Urothelium cell line (cell line): ENCODE measurements at places on chromosomes 1 and 21.

DNA sequence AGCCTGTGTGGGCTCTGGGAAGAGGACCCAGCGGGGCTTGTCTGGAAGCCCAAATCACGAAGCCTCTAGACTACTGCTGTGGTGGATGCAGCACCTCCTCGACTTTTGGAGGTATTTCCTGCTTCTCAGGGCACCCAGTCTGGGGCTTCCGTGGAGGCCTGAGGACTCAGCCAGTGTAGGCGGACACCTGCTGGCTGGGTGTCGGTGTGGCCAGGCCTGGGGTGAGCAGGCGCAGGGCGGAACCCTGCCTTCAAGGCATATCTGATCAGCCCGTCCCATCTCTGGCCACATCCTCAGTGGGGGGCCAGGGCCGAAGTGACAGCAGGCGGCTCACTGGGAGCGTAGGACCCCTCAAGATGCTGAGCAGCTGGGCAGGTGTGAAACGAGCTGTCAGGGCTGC, 6.9 kb downstream of the PLCH2 start:
- DNase-seq: no peak

DNA sequence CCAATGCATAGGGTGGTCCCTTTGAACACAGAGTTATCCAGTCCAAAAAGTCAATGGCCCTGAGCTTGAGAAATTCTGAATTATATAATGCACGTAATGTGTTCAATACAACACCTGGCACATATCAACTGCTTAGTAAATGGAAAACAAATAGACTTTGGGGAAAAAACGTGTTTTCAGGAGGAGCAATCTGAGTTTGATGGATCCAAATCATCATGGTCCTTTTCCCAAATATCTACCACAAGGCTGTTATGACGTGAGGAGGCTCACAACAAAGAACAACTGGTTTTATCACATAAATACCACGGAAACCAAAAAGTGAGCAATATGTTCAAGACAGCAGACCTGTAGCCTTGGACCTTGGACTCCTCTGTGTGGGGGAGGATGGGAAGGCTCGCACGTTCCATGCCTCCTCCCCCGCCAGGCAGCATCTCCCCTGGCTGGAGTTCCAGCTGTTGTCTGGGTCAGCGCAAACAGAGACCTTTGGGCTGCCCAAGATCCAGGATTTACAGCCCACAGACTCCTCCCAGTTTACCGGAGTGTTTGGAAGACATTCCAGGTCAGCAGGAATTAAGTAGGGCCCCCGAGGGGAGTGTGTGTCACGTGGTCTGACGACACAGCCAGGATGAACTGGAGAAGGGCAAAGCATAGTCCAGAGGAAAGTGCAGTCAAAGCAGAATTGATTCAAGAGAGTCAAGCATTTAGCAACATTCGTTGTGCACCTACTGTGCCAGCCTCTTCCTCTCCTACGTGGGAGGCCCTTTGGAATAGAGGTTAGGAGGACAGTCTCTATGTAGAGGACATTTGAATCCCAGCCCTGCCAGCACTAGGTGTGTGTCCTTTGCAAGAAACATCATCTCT, 32.2 kb upstream of the MED18 start:
- peak; percentile 45 for DNase-seq

DNA sequence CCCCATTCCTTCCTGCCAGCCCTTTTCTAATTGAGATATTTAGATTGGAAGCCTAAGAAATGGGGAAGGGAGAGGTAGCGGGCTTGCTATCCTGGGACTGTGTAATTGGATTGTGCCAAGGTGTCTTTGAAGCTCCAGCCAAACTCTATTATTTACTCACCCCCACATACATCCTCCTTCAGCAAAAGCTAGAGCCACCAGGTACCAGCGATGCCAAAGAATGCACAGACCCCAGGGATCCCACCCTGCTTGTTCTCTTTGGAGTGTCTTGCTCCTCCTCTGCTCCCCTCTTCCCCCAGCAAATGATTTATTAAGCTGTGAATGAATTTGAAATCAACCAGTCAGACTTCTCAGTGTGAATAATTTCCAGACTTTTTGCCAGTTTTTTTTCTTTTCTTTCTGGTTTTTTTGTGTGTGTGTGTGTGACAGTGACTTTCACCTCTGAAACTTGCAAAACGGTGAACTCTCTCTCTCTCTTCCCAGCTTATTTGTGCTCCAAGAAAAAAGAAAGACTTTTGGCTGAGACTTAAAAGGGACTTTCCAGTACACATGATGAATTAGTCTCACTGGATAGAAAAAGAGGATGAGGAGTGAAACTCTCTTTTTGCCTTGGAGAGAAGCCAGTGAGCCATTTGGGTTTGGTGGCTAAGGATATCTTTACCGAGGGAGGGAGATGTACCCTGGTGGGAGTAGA, 1.8 kb downstream of the VASH2 start:
- DNase-seq: no peak

- DNase-seq: no peak
These were observed 664 bp downstream of the FAM89A start for GRCh38 chr1:231039161-231040018.

GRCh38 chr1:226404063-226404903, 3.6 kb downstream of the PARP1 start:
- no peak for DNase-seq

DNA sequence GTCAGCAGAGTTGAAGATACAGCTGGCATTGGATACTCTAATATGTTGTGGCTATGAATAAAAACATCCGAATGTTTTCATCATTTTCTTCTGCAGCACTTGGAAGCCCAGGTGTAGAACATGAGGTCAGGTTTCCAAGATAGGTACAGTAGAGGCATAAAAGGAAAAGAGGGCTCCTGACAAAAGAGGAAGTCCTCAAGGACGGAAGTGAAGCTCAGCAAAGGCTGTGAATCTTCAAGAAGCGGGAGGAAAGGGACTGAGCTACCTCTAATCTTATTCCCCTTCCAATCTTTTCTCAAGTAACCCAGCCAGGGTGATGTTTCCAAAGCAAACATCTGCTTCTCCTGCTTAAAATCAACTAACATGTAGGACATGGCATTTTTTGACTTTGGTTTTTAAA, 4.4 kb upstream of the PIK3C2B start:
- no peak for DNase-seq

DNA sequence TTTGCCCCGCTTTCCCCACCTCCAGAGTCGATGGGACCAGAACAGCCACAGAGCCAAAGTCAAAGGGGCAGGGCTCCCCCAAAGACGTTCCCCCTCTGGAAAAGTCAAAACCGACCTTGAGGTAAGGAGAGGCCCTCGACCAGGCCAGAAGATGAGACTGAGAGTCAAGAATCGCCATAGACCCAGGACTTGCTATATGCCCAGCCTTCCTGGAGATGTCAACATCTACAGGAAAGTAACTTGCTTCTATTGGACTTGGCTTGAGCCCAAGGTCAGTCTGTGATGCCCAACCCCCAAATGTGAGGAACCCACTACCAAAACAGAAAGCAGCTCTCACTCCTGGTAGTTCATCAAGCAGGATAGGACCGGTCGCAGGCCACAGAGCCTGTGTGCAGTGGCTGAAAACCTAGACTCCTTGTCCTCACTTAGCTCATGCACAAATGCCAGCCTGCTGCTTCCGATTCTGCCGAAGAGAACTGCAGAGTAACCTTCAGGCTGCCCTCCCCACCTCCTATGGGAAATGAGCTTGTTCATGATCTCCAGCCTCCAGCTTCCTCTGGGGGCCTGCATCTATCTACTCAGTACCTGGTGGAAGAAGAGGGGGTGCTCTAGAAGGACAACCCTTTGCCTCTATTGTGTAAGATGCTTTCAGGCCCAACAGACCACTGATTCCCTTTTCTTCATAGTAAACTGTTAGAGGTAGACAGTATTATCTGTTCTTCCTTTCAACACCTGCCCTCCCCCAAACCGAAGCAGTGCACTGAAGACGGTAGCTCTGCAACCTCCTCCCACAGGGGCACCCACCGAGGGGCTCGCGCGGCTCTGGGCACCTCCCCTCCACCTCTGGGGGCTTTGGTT, 1.4 kb downstream of the ACOT7 start:
- DNase-seq: no peak

- DNase-seq: no peak
These were observed 5.5 kb downstream of the ETS2 start for GRCh38 chr21:38811257-38811656.

- no peak for DNase-seq
These were observed 51.2 kb downstream of the EXO1 start for GRCh38 chr1:241899210-241899609.

DNA sequence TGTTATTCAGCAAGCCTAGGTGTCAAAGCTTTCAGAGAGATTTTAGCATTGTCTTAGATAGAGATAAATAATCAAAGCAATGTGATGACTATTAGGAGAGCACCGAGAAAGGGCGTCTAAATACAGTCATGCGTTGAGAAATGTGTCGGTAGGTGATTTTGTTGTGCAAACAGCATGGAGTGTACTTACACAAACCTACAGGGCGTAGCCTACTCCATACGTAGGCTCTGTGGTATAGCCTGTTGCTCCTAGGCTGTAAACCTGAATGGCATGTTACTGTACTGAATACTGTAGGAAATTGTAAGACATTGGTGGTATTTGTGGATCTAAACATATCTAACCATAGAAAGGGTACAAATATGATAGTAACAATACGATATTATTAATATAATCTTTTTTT, 31.8 kb downstream of the KIF1B start:
- no peak for DNase-seq

DNA sequence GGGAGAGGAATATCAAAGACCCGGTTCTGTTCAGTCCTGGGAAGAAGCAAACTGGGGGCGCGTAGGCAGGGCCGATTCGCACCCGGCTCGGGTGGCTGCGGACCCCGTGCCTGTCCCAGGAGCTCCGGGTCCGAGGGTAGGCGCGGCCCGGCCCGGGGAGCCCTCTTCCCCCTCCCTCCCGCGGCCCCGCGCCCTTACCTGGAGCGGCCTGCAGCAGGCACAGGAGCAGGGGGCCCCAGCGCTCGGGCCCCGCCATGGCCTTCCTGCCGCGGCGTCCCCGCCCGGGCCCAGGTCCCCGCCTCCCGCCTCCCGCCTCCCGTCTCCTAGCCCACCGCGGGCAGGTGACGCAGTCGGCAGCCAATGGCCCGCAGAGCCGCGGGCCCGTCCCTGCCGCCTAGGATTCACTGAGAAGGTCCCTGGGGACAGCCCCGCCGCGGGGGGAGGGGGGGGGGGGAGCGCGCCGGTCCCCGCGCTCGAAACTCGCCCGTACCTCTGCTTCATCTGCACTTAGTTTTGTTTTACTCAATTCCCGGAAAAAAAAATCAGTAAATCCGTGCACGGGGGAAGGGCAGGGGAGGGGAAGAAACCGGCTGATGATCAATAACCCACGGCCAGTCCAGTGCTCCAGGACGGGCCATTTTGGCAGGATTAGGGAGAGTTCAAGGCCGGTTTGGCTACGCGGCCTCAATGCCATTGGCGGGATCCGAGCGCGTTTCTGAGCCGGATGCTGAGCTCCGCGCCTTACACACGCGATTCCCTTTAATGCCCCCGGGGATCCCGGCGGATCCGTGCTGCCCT, at the start of gene IFNLR1:
IFNLR1 (minus strand) TSS at position 297 of the 798 bp plus-strand sequence; CDS start at position 256, 41 bp downstream.
- DNase-seq: peak; percentile 78

DNA sequence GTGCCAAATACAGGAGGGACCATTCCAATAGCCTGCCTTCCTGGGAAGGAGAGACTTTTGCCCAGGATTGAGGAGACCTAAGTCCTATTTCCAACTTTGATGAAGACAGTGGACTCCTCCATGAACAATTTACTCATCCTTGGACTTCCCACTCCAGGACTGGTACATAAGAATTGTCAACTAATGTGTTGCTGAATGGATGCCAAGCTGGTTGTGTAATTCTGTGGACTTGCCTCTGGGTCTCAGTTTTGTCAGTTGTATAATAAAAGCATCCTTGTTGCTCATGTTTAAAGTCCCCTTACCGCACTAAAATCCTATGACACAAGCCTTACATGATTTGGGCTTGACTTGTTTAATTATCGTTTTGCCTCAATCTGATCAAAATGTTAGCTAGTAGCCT, 13.2 kb upstream of the ZP4 start:
- DNase-seq: no peak

- DNase-seq: peak; percentile 78
These were observed 13.3 kb downstream of the POLR3GL start for GRCh38 chr1:145977486-145978470.

- no peak for DNase-seq
These were observed 80.5 kb upstream of the TTC39A start for GRCh38 chr1:51410568-51411460.

- DNase-seq: no peak
These were observed 64.8 kb downstream of the WARS2 start for GRCh38 chr1:119075614-119076013.

DNA sequence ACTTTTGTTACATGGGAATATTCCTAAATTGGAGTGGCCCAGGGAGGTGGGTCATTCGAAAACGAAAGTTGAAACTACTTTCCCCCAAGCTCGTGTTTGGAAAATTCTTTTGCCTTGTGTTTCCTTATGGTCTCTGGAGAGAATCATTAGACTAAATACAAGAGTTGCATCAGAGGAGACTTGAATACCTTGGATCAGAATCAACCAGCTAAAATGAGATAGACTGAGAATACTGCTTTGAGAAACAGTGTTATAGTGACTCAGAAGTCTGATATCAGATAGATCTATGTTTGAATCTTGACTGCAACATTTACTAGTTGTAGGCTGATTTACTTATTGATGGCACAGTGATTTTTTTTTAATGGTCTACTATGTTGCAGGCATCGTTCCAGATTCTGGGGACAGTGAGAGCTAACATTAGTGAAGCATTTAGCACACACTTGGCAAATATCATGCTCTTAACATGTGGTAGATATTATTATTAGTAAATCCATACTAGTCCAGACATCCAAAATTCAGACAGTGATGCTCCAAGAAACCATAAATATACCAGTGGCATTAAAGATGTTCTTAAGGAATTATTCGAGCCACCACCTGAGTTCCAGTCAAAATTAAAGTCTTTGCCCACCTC, 12.9 kb upstream of the ACTN2 start:
- no peak for DNase-seq

DNA sequence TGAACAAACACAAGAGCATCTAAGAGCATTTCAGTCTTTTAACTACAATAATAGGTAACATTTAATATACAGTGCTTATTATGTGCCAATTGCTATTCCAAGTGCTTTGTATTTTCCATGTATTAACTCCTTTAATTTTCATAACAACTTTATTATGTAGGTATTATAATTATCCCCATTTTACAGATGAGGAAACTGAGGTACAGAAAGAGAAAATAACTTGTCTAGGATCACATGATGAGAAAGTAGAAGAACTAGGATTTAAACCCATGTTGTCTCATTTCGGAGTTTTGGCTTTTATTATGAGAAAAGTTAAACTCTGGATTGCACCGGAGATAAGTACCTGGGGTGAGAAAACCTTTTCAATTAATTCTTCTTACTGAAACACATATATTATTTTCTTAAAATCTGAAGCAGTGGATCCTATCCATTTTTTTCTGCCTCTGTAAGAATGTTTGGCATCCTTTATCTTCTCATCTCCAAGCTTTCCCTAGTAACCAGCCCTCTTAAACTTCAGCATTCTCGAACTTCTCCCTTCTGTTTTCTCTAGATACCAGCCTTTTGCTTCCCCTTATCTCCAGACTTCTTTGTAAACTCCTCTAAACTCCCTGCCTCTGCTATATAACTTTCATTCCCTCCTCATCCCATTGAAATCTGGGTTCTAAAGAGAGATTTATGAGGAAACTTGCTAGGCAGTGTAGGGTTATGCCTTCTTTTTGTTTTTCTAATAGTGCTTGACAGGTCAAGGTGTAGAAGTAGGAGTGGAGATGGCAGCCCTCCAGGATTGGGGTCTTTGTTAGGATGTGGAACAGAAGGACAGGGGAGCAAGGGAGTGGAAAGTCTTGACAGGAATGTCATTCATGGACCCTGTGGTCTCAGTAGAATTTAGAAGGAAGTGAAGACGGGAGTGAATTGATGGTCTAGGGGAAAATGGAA, 28.3 kb downstream of the POU2F1 start:
- DNase-seq: no peak
